ENCODE measurements at places on chromosomes 2 and 18.
A peak's percentile ranks its signal among the peaks of the same experiment; 100 is the strongest.

DNA sequence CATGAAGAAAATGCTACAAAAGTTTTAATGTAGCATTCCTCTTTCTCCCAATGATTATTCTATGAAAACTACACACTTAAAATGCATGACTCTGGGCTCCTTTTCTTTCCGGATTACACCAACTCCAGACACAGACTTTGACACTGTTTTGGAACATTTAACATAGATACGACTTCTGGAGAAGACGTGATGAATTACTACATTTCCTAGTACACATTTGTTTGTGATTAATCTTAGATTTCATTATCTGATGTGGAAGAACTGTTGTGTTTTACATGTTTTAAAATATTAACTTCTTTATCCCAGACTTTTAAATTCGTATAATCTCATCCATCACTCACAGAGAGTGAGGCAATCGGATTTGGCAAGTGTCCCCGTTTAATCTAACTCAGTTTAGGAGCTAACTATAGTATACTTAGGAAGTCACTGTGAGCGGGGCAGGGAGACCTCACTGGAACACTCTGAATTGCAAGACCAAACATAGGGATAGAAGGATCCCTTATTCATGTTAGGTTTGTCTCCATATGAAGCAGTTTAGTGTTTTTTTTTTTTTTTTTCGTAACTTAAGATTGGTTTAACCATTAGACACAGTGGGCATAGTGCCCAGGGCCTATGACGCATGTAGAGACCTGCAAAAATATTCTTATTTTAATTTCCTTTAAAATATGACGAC is 66.7 kb downstream of the PDE1A start:
- peak; percentile 68 for DNase-seq

- no peak for DNase-seq
Observed at GRCh38 chr2:74817304-74817675, 16.6 kb upstream of the HK2 start.

DNA sequence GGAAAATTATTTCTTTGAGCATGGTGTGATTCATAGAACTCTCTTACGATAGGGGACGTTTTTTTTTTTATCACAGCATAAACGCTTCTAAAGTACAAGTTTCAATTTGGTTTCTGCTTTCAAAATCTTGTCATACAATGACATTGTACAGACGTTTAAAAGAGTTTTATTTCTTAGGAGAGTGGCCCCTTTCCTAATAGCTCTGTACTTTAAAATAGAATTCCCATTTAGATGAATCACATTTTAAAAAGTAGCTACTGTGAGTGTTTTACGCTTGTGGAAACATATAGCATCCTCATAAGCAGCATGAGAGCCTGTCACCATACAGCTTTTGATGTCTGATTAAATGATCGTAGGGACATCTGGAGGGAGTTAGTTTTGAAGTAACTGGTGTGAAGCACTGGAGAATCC is 510.9 kb downstream of the PARD3B start:
- DNase-seq = no peak

DNA sequence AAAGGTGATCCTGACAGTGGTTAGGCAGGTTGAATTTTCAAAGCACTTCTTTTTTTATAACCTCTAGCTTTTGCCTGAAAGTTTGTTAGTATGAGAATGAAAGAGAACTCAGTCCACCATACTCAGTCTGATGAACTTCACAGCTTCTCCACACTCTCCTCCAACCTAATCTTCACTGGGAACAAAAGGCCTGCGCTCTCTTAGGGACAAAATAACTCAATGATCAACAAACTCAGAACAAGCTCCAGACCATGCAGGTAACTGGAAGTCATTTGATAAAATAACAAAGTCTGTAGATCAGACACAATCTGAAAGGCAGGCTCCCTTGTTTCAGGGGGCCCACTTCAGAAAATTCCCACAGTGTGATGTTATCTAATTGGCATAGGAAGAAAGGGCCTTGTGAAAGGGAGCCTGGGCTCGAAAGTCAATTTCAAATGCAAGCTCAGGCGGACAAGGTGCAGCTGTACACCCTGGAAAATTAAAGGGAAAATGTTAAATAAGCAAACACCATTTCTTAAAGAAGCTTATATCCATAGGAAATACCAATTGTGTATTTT is 142.2 kb downstream of the STK39 start:
- no peak for DNase-seq

- no peak for DNase-seq
Observed at GRCh38 chr2:120805602-120806001, 69.9 kb downstream of the GLI2 start.

DNA sequence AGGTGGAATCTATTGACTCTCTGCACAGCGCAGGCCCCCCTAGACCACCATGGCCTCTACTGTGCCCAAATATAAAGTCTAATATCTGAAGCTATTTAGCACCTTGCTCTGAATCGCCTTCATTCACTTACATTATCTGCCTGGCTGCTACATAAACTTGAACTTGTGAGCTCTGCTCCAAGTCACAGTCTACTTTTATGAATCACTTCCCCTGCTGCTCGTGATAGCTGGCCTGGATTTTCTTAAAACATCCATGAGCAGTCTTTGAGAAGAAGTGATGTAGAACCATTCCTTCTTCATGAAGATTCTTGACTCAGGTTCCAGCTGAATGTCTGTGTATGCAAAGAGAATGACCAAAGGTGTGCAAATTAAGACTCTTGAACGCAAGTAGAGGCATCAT is 359.5 kb downstream of the RND3 start:
- no peak for DNase-seq

DNA sequence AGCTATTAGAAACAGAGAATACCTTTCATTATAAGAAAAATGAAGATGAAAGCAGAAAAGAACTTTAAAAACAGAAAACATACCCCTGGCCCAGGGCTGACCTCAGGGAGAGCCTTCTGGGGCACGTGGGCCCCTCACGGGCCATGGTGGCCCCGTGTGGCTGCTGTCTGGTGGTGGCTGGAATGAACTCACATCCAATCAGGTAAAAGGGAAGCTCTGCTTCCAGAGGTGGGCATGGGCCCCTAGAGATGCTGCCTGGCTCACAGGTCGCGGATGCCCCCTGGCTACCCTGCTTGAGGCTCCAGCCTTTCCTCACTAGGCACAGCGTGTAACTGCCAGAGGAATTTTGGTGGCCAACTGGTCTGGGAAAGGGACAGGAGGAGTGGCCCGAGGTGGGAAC is 16.6 kb downstream of the SNORC start:
- no peak for DNase-seq

DNA sequence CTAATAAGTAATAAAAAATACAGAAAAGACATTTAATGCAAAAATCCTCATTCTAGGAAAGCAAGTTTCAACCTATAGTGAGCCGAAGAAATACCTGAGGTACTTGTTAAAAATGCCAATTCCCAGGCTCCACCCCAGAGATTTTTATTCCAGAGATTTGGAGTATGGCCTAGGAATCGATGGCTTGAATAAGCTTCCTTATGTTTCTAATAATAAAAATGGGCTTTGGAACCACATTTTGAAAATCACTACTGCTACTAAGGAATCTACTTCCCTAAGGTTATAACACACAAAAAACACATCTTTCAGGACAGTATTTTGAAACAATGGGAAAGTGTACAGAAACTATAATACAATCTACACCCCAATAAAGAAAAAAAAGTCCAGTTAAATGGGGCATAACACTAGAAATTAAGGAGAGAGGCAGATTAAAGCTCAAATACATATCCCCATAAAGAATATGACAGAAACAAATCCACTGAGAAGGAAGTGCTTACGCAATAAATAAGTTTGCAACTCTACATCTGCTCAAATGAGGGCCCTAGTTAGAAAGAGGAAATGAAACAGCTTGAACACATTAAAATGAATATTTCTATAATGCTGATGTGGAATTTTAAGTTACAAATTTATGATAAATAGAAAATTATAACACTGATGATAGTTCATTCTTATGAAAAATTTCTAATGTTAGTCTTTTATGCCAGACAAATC is 103.7 kb downstream of the EPB41L3 start:
- DNase-seq = no peak

DNA sequence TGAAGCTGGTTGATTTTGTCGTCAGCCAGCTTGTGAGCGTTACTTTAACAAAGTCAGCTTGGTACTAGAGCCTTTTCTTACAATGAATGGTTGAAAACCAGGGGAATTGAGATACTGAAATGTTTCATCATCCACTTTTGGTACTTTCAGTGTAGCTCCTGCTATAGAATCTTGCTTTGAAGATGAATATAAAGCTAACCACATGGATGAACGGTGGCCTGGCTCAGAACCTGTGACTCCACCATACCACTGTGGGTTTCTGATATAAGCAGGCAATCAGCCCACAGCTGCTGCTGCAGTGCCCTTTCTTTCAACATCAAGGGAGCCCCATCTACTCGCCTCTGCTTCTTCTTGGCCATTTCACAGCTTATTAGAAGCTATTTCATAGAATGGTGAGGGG is 53.2 kb upstream of the GPR45 start:
- DNase-seq = no peak

GRCh38 chr2:152920846-152921245 is 202.4 kb downstream of the ARL6IP6 start:
- peak; percentile 29 for DNase-seq

GRCh38 chr2:184654945-184655344 is 56.6 kb downstream of the ZNF804A start:
- no peak for DNase-seq

GRCh38 chr2:232238108-232238507 is 140.4 kb upstream of the ALPP start:
- DNase-seq = no peak

DNA sequence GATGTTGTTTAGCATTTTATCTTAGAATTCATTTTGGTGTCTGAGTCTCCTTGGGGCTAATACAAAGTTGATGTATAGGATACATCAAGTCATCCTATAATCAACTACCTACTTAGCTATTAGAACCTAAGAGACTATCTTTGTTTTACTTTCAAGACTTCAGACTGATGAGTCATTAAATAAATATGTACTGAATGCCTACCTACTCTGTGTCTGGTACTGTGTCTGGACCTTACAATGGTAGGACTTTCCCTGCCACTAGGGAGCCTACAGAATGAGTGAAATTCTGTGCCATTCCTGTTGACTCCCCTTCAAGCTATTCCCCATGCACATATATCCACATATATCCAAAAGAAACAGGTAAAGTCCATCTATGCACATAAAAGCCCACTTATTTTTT is 114.5 kb downstream of the ERBB4 start:
- DNase-seq = peak; percentile 3

DNA sequence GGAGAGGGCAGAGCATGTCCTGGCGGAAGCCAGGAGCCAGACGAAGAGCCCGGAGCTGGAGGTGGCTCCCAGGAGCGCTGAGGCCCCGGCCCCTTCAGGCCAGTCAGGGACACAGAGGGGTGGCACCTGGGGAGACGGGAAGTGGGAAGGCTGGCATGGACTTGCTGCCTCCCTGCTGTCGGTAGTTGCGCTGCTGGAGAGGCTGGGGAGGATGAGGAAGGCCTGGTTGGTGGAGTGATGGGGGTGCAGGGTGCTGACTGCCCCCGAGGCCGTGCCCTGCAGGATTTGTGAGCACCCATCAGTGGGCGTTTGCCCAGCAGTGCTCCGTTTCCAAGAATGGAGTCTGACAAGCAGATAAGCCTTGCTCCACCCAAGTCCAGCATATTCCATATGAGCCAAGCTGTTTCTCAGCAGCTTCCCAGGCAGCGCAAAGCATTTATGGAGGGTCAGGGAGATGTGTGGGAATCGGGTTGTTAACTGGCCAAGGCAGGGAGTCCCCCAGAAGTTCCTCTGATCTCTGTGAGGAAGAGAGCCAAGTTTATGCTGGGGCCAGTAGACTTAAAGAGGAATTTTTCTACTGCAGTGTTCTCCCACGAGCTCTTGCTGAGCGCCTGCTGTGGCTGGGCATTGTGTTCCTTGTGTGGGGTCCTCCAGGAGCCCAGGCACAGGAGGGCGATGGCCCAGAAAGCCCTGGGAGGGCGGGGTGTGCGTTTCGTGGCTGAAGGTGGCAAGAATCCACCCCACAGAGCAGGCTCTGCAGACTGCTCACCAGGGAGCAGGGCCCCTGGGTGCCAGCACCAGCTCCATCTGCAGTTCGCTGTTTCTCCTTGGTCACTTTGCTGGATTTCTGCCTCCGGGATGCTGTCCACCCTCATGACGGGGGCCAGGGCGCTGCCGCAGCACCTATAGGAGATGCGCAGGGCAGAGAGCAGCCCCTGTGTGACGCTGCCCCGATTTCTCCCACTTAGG is 250.2 kb downstream of the ALPK2 start:
- DNase-seq = no peak

DNA sequence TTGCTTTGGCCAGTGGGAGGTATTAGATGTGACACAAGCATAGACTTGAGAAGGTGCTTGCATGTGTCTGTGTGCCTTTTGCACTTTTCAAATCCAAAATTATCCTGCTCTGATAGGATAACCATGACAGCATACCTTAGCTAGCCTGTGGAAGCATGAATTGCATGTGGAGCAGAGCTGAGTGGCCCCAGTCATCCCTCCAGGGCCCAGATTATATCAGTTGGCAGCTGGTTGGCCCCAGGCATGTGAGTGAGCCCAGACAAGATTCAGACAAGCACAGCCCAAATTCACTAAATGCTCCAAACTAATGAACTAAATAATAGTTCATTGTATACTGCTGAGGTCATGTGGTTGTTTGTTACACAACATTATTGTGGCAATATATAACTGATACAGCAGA is 18.8 kb downstream of the TACR1 start:
- no peak for DNase-seq

- no peak for DNase-seq
Observed at GRCh38 chr2:46258937-46259776, 38.0 kb upstream of the EPAS1 start.

DNA sequence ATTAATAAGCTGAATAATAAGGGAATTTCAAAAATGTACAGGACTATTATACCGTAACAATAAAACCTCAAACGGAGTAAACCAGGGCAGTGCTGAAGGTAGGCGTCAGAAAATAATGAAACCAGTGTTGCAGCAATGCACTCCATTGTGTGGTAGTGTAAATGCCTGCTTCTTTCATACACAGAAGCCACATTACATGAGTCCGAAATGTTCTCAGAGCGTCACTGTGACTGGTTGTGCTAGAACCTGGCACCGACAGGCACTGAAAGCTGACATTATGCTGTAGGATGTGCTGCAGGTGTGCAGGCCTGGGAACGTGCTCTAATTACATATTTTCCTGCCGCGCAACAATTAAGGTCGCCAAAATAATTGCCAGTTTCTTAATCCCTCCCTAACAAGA is 53.3 kb downstream of the ZEB2 start:
- DNase-seq = no peak

DNA sequence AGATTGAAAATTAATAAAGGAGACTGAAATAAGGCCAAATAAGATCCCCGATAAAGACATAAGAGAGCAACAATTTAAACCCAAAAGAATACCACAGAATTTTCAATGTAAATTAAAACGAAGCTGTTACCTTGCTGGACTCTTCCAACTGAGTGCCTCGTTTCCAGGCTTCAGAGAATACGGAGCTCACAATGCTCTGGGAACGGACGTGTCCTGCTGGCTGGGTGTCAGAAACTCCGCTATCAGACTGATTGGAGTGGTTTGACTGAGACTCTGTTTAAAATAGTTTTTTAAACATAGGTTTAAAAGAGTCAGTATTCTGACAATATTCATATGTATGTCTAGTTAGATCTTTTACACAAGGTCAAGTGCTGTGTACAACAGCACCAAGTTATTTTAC is 90.4 kb downstream of the RAPH1 start:
- no peak for DNase-seq

GRCh38 chr2:8514274-8514662 is 167.6 kb upstream of the ID2 start:
- no peak for DNase-seq

All from ACHN (cell line).